Activated T-cell treated with anti-CD3 and anti-CD28 coated beads, Interleukin-2, amount 50 U/mL, for 1 hour (primary cell): ENCODE measurements at places on chromosomes 6 and 20.

DNA sequence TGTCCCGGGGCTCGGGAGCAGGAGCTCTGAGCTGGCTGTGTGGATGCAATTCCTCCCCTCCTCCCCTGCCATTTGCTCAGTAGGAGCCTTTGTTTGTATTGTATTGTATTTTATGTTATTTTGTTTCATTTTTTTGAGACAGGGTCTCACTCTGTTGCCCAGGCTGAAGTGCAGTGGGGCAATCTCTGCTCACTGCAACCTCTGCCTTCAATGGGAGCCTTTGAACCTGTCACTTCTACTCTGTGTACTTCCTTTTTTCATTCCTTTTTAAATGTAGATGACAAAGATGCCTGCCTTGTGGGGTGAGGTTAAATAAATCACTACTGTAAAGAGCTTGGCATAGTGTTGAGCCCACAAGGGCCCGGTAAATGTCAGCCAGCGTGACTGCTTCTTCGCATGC is 70.6 kb downstream of the DCDC2 start:
- no peak for DNase-seq

DNA sequence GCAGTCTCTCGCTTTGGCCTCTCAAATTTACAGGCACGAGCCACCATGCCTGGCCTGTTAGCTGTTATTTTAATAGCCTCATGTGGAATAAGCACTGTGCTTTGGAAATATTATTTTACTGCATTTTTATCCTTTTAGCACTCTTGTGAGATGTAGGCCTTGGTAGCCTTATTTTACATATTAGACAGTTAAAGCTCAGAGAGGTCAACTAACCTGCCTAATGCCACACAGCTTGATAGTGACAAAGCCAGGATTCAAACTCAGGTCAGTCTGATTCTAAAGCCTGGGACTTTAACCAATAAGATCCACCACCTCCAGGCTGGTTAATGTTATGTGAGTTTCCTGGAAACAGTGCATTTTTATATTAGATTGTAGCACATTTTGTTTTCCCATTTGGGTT is 9.5 kb downstream of the TNFAIP3 start:
- no peak for DNase-seq

DNA sequence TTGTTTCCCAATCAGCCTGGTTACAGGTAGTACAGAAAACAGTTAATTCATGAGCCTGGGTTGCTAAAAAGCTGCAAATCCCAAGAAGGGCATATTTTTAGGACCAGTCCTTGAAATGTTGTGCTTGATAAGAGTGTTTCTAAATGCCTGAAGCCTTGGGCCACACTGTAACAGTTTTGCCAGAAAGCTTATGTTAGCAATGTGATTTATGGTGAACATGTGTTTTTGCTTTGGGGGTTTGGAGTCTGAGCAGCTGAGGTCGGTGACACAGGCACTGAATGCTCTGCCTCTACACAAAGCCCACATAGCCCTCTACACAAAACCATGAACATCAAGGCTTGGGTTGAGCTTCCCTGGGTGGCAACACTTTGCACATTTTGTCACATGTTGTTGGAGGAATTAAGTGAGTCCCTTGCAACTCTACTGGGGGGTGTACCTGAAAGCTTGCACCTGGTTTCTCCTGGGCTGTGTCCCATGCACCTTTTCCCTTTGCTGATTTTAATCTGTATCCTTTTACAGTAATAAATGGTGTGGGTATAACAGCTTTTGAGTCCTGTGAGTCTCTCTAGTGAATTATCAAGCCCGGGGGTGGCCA is 22.2 kb downstream of the AHI1 start:
- DNase-seq, result no peak

DNA sequence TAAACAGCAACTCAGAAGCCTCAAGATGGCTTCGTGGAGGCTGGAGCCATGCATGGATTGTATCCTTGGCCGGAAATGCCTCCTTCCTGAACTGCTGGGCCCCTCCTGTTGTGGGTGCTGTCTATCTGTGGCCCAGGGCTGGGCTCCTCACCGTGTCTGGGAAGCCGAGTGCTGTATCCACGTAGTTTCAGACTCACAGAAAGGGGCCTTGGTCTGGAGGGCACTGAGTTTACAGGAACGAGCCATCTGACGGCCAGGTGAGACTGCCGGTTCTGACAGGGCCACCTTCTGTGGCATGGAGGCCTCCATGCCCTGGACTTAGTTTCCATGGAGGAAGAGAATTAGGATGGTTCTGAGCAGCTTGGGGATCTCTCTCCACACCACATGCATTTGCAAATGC is 142.2 kb downstream of the ERMARD start:
- DNase-seq, result no peak

GRCh38 chr6:128327890-128328289 is 192.5 kb downstream of the PTPRK start:
- peak; percentile 20 for DNase-seq
